ENCODE measurements at places on chromosomes 1 and 21.

DNA sequence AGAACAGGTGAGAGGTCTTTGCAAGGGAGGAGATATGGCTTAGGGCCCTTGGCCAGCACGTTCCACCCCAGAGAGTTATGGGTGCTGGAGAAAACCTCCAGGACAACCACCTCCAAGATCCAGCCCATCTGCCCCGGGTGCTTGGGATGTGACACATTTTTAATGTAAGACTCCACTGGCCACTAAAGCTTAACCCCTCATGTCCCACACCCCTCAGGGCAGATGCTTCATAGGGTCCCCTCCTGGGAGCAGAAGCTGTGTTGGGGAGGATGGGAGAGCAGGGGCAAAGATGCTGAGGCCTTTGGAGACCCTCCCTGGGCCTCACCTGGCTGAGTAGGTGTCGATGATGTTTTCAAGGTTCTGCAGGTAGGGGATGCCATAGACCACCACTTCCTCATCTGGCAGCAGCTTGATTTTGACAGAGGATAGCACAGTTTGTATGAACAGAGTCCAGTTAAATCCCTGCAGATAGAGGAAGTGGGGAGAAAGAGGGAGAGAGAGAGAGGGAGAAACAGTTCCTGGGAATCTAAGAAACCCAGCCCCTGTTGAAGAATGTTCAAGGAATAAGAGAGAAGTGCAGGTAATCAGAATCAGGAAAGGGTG is 11.9 kb downstream of the PRXL2B start:
- peaks cover 19% of the 10 kb centered on the region for H3K27me3 ChIP-seq
- no peaks in the 10 kb centered on the region for H3K36me3 ChIP-seq
- no peak overlapping the region for H3K4me3 ChIP-seq

- H3K27ac ChIP-seq: no peak overlapping the region
- no peak overlapping the region for H3K4me3 ChIP-seq
- no peak for DNase-seq
- no peaks in the 10 kb centered on the region for H3K27me3 ChIP-seq
- no peaks in the 10 kb centered on the region for H3K36me3 ChIP-seq
Measured at GRCh38 chr21:33734291-33734690, 92.0 kb downstream of the ITSN1 start.

DNA sequence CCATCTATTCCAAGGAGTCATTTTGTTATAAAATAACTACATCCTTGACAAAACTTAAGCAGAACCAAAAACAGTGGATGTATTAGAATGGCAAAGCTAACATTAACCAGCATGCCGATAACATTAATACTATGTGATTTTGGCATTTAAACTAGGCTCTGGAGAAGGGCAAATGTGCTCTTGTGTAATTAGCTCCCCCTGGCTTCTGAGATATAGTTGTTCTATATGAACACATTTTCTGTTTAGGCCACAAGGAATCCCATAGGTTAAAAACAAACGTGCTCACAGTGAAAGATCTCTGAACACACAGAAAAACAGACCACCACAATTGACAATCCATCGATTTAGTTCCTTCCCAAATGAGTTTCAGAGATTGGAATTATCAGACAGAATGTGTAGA is 57.4 kb upstream of the TARS2 start:
- H3K27me3 ChIP-seq: no peaks in the 10 kb centered on the region
- H3K4me3 ChIP-seq: peak overlapping the region; percentile 61
- DNase-seq: no peak

DNA sequence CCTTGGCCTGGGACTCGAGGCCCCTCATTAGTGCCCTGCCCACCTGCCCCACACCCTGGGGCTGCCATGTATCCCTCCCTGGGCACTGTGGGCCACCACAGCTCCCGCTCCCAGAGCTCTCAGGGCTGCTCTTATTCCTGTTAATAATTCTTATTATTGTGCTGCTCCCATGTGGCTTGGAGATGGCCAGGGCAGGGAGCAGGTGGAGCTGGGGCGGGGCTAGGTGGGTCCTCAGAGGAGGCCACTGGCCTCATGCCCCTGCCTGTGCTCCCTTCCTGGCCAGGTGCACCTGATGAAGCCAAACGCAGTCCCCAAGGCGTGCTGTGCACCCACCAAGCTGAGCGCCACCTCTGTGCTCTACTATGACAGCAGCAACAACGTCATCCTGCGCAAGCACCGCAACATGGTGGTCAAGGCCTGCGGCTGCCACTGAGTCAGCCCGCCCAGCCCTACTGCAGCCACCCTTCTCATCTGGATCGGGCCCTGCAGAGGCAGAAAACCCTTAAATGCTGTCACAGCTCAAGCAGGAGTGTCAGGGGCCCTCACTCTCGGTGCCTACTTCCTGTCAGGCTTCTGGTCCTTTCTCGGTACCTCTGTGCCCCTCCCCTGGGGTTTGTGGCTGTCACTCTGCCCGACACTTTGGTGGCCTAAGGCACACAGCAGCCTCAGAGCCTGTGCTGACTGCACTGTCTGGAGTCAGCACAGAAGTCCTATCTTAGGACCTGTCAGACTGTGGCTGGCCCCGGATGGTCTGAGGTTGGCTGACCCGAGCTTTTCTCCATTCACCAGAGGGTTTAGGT is 34.1 kb downstream of the BMP8A start:
- no peaks in the 10 kb centered on the region for H3K27me3 ChIP-seq
- H3K36me3 ChIP-seq: peaks cover 2% of the 10 kb centered on the region
- DNase-seq: no peak
- no peak overlapping the region for H3K4me3 ChIP-seq
